ENCODE measurements at places on chromosomes 1 and 21.

GRCh38 chr1:241118049-241118448 is 239.0 kb downstream of the RGS7 start:
- DNase-seq: no peak

GRCh38 chr1:197995408-197996258 is 78.5 kb downstream of the LHX9 start:
- DNase-seq: no peak

DNA sequence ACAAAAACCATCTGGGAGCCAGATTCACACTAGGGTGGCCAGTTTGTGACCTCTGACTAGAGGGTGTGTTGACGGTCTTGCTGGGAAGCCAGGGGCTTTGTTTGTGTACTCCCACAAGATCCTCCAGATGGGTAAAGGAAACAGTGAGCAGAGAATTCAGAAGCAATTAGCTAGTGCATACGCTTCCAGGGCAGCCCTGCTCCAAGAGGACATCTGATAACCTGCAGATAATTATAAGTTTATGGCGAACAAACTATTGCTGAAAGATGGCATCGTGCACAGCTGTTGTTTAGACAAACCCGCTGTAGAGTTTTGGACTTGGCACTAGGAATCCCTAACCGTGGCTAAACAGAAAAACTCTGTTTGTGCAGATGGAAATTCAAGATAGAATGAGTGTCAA is 326.4 kb downstream of the TGFB2 start:
- DNase-seq: no peak

DNA sequence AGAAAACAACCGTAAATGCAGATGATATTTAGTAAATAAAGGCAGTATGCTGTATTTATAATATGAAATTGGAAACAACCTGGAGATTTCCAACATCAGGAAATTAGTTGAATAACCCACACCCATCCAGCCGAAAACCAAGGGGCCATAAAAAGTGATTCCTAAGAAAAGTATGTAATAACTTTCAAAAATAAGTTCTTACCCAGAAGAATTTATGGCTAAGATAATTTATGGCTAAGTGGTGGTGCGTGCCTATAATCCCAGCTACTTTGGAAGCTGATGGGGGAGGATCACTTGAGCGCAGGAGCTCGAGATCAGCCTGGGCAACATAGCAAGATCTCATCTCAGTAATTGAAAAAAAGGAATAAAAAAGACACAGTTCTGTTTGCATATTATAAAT is 43.2 kb downstream of the TMCO4 start:
- no peak for DNase-seq

- no peak for DNase-seq
These were observed 3.3 kb downstream of the NPPB start for GRCh38 chr1:11855430-11855829.

GRCh38 chr1:230043081-230043480 is 24.0 kb upstream of the GALNT2 start:
- no peak for DNase-seq

DNA sequence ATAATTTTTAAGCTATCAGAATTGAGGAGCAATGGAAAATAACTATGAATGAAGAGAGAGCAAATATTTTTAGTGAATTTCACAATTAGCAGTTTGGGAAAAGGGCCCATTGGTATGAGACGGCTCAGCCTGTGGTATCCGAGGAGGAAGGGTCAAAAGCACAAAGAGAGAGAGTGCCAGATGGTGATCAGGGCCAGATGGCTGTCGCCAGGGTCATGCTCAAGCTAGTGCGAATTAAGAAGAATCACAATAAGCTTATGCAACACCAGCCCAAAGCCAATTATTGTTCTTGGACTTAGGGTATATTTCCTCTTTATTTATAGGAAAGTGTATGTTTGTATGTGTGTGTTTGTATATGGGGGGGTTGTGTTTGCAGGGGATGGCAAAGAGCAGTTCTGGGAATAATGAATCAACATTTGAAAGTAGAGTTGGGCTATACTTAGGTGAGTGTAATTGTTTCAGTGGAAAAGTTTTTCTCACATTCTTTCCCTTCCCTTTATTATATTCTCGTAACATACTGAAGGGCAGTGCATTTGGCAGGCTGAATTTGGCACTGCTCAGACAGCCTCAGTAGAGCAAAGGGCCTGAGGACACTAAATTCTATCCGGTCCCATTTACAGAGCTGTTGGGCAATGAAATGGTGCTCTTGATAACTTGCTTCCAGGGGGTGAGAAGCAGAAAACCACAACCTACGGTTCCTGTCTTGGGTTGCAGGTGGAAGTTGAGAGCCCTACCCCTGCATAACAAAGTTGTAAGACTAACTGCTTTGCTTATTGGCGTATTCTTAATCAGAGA is 19.5 kb upstream of the DDR2 start:
- no peak for DNase-seq

DNA sequence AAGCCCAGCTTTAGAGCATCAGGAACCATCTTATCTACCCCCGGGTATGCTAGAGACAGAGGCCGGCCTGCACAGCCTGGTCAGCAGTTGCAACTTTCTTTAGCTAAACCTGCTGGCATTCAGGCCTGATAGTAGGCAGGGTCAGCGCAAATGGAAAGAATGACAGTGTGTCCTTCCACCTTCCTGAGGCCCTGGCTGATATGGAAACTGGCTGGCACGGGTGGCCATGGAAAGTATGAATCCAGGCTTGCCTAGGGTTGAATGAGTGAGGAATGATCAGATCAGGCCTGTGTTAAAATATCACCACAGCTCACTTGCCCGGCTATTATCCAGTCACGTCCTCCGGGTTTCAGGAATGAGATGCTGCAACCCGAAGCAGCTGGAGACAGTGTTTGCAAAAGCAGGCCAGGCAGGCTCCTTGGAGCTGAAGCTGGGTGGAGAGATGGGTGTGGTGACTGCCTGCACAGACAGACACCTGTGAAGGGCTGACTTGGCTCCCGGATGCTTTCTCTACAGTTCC is 34.7 kb downstream of the RCAN1 start:
- DNase-seq: no peak

- no peak for DNase-seq
These were observed 14.3 kb downstream of the ACKR1 start for GRCh38 chr1:159218649-159219636.

DNA sequence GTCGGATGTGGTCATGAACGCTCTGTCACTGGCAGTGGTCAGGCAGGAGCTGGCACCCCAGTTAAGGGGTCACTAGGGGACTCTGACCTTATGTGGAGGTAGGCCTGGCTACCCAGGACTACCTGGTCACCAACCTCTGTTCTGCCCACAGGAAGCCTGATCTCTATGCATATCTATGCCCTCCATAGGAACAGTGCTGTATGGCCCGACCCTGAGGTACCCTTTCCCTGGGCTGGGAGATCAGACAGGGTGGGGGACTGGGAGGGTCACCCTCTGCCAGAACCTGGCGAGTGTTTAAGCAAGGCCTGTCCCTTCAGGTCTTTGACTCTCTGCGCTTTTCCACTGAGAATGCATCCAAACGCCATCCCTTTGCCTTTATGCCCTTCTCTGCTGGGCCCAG is 19.0 kb downstream of the CYP4B1 start:
- DNase-seq: no peak

DNA sequence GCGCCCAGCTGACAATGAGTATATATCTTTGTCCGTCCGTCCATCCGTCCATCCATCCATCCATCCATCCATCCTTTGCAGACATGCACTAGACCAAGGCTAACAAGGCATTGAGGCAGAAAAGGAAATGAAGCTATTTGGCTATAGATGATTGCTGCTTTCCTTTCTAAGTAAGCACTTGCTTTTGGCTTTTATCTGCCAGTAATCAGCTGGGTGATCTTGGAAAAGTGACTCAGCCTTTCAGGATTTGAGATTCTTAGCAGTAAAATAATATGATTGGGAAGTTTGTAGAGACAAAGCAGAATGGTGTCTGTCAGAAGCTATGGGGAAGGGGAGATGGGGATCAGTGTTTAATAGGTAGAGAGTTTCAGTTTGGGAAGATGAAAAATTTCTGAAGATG is 22.7 kb downstream of the ZFYVE9 start:
- DNase-seq: no peak

- DNase-seq: no peak
These were observed 256.7 kb upstream of the SNX7 start for GRCh38 chr1:98404866-98405265.

DNA sequence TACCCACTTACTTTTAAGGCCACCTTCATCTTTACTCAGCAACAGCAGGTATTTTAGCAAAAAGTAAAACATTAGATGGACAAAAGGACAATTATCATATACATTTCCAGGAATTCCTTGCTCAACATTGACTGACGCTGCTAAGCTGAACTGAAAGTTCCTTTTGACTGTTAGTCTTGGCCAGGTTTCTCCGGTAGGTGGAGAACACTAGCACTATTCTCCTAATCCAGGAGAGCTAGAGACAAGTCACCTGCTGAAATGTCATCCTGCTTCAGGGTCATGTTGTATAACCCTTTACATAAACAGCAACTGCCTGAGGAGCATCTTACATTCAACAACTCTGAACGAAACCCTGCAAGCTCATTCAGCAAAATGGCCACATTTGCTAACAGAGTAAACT is 109.0 kb upstream of the ESRRG start:
- no peak for DNase-seq

- no peak for DNase-seq
These were observed 46.9 kb downstream of the CR1L start for GRCh38 chr1:207691841-207692240.

- no peak for DNase-seq
These were observed 111.2 kb upstream of the PROX1 start for GRCh38 chr1:213876531-213876930.

GRCh38 chr1:11749203-11749689 is 12.7 kb upstream of the C1orf167 start:
- DNase-seq: no peak

DNA sequence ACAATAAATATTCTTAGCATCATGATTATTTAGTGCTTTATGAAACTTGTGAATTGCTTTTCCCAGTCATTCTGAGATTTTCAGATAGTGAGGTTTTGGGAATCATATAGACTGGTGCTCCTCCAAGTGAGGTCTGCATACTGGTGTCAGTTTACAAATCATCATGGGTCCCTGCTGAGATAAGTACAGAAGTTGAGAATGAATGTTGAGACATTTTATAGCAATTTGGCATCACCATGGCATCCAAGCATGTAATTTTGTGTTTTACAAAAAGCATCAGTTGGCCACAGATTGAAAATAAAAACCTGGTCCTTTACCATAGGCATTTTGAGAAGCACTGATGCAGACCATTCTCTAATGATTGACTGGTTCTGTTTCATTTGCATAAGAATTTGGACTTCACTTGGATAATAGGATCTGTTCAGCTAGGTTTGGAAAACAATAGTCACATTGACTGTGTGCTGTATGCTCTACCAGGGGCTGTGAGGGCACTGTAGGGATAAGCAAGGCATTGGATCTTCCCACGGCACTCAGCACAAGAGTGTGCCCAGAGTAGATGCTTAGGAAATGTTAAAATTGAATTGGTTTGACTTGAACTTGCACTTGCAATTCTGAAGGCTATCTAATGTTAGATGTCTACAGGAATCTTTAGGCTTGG is 79.0 kb upstream of the JUN start:
- DNase-seq: no peak

- no peak for DNase-seq
These were observed 22.9 kb upstream of the IFNAR2 start for GRCh38 chr21:33206771-33207281.

- DNase-seq: no peak
These were observed 58.6 kb downstream of the ADARB1 start for GRCh38 chr21:45132841-45133573.

GRCh38 chr1:31931593-31932225 is 6.5 kb downstream of the PTP4A2 start:
- no peak for DNase-seq

DNA sequence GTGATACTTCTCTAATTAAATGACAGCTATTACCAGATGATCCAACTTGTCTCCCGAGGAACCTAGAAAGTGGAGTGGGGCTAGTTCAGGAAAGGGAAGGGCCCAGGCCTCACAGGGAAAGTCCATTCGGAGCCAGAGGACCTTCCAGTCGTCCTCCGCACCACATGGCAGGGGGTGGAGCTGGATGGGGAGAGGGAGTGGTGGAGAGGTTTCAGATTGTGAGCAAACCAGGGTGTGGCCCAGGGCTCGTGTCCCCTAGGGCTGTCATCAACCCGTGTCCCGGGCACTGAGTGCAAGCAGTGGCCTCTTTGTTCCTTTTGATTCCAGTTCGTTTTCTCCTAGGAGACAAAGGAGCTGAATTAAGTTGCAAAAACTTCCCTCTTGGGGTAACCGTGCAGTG is 114.9 kb downstream of the HUNK start:
- no peak for DNase-seq

DNA sequence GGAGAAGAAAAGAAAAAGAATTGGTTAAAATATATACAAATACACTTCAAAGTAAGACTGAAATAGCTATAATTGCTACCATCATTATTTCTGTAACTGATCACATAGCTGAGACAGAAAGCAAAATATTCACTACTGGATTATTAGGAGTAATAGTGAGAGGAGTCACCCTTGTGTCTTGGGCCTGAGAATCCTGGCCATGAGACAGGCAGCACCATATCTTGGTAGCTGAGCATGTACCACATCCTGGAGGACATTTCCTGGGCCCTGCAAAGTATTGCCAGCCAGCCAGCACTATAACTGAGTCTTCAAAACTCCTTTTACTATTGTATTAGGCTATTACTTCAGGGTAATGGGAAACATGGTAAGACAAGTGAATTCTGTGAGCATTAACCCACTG is 63.5 kb downstream of the C1orf185 start:
- no peak for DNase-seq

DNA sequence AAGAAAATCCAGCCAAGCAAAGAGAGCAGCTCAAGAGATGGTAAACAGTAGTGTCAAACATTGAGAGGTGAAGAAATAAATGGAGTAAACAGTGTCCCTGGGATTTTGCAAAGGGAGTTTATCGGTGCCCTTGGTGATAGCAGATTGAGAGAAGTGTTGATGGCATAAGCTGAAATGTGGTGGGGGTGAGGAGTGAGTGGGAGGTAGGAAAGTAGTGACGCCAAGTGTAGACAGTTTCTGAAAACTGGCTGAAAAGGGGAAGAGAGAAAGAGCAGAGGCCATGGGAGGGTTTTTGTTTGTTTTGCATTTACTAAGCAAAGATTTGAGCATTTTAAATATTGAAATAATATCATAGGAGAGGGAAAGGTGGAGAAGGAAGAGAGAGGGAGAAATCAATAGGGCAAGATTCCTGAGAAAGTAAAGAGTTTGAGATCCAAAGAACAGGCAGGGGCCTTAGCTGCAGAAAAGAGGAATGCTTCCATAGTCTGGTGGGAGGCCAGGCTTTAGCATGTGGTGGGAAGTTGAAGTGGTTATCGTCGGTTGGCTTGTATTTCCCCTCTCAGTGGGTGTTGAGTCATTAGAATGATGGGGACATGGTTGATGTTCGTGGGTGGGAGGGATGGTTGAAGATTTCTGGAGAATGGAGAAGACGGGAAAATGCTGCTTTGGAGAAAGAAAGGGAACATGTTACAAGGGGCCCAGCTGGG is 26.8 kb upstream of the RASAL2 start:
- DNase-seq: no peak

DNA sequence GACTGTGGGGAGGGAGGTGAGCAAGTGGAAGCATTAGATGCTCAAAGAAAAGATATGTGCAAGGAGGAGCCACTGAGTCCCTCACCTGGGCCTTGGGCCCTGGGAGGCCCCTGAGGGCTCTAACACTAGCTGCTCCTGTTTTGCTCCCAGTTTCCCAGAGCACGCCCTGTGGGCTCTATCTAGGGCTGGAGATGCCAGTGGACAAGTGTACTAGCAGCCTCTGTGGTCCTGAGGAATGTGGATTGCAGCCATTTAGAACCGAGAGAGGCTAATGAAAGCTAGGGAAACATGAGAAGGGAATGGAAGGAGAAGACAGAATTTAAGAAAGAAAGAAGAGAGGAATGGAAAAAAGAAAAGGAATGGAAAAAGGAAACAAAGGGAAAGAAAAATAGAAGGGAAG is 10.0 kb upstream of the TBX15 start:
- DNase-seq: no peak

All from T-helper 9 cell (primary cell).